ENCODE measurements at places on chromosomes 13 and 19.

GRCh38 chr19:46639358-46640182, 3.6 kb upstream of the GNG8 start:
- no peak for DNase-seq

DNA sequence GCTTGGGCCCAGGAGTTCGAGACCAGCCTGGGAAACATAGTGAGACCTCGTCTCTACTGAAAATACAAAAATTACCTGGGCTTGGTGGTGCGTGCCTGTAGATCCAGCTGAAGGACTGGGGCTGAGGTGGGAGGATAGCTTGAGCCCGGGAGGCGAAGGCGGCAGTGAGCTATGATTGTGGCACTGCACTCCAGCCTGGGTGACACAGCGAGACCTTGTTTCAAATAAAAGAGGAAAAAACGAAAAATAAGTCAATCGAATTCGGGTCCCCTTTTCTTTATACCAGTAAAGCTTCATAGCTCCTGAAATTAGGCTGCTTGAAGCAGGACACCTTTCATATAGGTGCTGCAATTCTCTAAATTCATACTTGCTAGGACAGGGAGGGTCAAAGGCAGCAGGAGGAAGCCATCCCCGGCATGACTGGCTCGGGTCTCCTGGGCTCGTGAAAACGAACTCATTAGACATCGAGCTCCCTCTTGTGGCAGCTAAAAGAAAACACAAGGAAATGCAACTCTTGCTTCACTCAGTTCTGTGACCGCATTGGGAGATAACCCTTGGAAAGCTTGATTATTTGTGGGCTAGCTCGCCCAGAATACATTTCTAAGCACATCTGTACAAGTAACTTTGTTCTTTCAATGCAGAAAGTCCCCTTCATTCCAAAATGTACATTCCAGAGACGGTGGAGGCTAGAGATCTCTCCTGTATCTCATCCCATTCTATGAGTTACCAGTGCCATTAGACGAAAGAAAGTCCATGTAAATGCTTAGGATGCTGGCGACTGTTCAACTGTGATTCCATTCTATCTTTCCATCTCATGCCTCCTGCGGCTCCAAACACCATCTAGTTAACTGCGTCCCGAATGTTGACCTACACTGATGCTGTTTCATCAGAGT, 16.8 kb downstream of the FPR2 start:
- DNase-seq, result peak; percentile 23

GRCh38 chr19:1374250-1374577, 9.5 kb upstream of the NDUFS7 start:
- DNase-seq, result no peak

GRCh38 chr19:10334588-10335351, 1.4 kb upstream of the RAVER1 start:
- peak; percentile 41 for DNase-seq

Measured in activated T-cell treated with anti-CD3 and anti-CD28 coated beads for 24 hours (primary cell).